ENCODE measurements at places on chromosomes 11 and 22.

GRCh38 chr22:24096758-24097115 is 84.5 kb upstream of the SUSD2 start:
- DNase-seq = no peak

- no peak for DNase-seq
These were observed 129.9 kb upstream of the TTC12 start for GRCh38 chr11:113184498-113184897.

- DNase-seq = no peak
These were observed 606.6 kb upstream of the CADM1 start for GRCh38 chr11:116110802-116111201.

DNA sequence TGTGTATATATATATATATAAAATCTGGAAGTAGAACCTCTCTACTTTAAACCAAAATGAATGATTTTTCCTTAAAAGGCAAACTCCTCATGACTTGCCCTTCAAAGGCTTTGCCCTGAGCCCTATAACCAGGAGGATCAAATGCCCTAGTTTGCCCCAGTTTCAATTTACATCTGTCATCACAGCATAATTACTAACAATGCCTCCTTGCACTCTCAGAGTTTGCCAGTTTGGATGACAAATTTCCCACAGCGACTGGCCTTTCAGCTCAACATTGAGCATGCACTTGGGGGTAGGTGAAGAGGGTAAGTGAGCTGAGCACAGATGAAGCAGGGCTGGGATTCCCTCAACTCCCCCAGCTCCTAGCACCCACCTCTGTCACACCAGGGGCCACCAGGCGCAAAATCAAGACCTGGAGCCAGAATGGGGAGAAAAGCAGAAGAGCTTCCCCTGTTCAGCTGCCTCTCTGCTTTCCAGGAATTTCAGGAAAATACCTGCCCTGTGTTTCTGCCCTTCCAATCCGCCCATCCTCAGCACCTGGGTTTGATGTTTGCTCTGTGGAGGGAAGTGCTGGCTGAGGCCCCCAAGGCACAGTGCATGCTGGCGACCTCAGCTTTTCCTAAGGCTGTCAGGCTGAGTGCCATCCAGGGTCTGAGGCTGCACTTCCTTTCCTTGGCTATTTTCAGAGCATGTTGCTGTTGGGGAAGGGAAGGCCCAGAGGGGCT is 67.5 kb downstream of the ADAMTS15 start:
- no peak for DNase-seq

DNA sequence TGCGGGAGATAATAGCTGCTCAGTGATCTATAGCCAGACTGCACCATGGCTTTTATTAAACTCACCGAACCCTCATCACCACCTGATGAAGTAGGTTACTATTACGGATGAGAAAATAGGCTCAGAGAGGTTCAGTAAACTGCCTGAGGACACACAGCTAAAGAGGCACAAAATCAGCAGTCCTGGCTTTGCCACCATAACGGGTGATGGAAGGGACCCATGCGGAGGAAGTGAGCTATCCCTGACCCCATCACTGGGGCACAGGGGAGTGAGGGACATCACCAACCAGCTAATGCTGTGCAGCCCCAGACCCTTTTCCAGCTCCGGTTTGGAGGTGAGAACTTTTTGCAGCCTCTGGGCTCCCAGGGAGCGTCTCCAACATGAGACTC is 7.3 kb upstream of the DERL3 start:
- DNase-seq = no peak

GRCh38 chr11:129955282-129955681 is 47.4 kb downstream of the PRDM10 start:
- DNase-seq = no peak

DNA sequence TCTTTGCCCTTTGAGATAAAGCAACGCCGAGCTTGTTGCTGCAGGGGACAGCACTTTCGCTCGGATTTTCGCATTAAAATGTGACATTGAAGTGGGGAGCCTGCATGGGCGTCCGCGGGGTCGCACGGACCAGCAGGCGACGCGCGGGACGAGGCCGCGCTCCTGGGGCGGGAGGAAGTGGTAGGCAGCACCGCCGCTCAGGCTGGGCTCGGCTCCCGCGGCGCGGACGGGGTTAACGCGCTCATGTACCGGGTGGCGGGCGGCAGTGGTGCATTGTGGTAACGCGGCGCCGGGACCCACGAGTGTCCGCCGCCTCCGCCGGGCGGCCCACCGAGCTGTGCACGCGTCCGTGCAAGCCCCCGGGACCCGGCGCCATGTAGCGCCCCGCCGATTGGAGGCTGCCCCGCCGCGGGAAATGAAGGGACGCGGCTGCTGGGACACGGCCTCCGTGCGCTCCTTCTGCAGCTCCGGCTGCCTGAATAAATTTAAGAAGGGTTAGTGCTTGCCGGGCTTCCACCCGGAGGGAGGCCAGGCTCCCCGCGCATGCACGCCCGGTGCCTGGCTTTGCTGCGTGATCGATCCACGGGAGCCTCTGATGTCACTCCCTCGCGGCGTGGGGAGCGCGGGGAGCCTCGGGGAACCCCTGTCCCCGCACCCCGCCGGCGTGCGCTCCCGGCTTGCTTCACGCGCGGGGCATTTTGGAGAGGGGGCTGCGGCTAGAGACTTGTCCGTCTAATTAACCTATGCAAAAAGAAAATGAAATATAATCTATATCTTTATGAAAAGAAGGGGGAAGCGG is 127.7 kb downstream of the OSBP2 start:
- no peak for DNase-seq

DNA sequence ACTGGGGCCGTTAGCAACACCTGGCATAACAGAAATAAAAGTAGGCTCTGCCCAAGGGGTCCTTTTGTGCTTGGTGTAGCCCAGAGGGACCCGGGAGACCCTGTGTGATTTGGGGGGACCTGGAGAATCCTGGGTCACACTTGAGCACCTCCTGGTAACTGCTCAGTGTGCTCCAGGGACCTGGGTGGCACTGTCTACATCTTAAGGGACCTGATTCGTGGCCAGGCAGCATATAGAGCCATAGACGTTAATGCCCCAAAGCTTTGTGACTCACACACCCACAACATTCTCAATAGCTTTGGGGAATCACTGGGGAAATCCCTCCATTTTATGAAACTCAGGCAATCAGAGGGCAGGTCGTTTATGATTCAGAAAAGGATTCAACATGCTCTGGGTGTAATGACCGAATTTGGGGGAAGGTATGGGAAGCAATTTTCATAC is 3.6 kb upstream of the IGF2 start:
- DNase-seq = no peak

GRCh38 chr11:70032470-70032795 is 45.7 kb upstream of the ANO1 start:
- DNase-seq = no peak
